ENCODE measurements at places on chromosomes 11 and 22.

DNA sequence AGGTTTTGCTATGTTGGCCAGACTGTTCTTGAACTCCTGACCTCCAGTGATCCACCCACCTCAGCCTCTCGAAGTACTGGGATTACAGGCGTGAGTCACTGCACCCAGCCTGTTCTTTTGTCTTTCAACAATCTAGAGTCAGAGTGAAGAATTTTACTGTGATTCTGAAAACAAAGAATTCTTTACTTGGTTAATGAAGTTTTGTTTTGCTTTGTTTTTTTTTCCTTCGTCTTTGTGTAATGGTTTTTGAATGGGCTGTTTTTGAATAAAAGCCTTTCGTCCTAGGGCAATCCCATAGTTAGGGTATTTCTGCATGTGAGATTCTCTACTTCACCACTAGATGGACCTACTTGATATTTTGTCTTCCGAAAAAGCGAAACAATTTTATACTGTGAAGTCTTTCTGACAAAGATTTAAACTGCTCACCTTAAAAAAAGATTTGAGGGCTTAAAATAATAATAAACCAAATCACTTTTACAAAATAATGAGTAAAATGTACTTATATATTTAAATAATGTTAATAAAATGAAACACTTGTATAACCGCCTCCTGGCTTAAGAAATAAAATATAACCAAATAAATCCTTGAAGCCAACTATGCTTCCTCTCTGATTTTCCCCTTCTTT, 43.4 kb upstream of the SC5D start:
- peak; percentile 22 for DNase-seq

- DNase-seq, result no peak
Measured at GRCh38 chr11:113201054-113201818, 113.1 kb upstream of the TTC12 start.

DNA sequence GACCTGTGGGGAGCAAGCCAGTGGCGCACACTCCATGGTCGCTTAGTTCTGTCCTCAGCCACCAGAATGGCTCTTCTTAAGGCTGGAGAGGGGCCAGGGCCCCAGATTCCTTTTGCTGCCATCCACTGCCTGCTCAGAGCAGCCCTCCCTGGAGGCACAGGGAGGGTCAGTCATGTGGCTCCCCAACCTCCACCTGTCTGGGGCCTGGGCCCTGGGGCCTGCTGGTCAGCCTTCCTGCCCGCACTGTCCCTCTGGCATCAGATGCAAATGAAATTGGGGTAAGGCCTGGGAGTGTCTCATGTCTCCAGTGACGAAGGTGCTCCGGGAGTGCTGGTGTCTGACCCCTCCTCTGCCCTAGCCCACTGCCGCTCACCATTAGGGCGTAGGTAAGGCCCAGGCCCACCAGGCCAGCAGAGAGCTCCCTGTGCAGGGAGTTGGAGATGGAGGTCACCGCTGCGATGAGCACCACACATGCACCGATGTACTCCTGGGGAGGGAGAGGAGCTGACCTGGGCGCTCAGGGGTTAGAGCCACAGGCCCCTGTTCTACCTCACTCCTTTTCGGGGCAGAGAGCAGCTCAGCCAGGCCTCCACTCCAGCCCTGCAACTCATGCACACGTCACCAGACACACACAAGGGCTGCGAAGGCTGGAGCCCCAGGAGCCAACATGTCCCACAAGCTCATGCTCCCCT, 9.0 kb upstream of the KCNJ11 start:
- DNase-seq, result no peak

DNA sequence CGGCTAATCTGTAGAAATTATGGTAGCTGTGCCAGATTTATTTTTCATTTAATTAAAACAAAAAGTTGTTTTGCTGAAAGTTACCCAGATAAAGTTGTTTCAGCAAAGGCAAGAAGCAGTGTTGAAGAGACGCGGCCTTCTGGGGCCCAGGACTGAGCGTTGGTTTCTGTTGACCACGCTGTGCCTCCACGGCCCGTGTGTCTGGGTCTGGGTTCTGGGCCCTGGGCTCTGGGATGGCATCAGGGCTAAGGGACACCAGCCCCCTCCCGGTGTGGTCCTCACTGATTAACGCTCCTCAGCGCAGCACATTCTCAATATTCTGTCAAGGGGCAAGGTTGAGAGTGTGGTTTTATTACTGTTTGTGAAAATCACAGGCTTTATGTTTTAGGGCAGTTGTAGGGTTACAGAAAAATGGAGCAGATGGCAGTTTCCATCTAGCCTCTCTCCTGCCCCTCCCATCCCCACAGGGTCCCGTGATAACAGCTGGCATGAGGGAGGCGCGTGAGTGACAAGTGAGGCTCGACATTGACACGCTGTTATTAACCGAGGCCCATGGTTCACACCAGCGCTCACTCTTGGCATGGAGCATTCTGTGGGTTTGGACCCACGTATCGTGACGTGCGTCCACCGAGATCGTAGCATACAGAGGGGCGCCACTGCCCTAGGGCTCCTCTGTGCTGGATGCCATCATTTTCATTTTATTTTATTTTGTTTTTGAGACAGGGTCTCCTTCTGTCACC, 1231.4 kb downstream of the BRD1 start:
- DNase-seq, result no peak

GRCh38 chr11:123580557-123581275, 73.7 kb downstream of the SCN3B start:
- no peak for DNase-seq

Data from glomerular endothelial cell (primary cell).